Temporal lobe (tissue), 4 donors: ENCODE measurements at places on chromosomes 2 and 18. TPM values are rescaled to one million over a fixed set of nuclear protein-coding genes. Genes with fewer than 3 reads are reported as not detected.

Gene CELF4
- 50.9 TPM for total RNA-seq

Gene CXCR1
- total RNA-seq: not detected

Gene PID1
- total RNA-seq: 32.0 TPM

Gene GAD1
- total RNA-seq: 78.2 TPM

Gene CNGA3
- total RNA-seq: 2.5 TPM
